Stimulated activated CD4-positive, alpha-beta T cell treated with anti-CD3 and anti-CD28 coated beads, Interleukin-1b, Interleukin-23, amount 100 ng/mL, for 24 hours (primary cell): ENCODE measurements at places on chromosomes 7 and 10.

GRCh38 chr7:150949564-150949963 lies 28.6 kb downstream of the KCNH2 start:
- no peak for DNase-seq

GRCh38 chr10:2874963-2875362 lies 192.4 kb upstream of the PFKP start:
- no peak for DNase-seq

- DNase-seq, result no peak
These were observed 53.9 kb downstream of the AP3M1 start for GRCh38 chr10:74096777-74097176.

- DNase-seq, result no peak
These were observed 1.8 kb upstream of the EFCAB10 start for GRCh38 chr7:105583061-105583460.

GRCh38 chr10:49010295-49010694 lies 70.7 kb upstream of the LRRC18 start:
- no peak for DNase-seq

- DNase-seq, result no peak
These were observed 74.6 kb upstream of the C7orf33 start for GRCh38 chr7:148515728-148516695.

DNA sequence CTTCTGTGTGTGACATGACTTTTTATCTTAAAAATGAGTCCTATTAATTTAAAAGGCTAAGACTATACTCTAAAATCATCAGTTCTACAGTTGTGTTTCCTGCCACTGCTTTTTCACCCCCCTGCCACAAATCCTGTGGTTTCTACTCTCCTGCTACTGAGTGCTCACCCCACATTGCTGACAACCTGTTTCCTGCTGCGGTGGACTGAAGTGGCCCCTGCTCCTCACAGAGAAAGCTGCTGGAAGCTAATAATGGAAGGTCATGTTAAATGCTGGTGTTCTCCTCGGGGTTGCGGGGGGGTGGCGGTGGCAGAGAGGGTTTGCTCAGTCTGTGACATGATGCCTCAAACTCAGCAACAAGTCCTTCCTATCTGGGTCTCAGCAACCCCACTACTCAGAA lies 113.2 kb upstream of the INHBA start:
- no peak for DNase-seq

- DNase-seq, result no peak
These were observed 169.7 kb downstream of the ADK start for GRCh38 chr10:74320717-74321116.

DNA sequence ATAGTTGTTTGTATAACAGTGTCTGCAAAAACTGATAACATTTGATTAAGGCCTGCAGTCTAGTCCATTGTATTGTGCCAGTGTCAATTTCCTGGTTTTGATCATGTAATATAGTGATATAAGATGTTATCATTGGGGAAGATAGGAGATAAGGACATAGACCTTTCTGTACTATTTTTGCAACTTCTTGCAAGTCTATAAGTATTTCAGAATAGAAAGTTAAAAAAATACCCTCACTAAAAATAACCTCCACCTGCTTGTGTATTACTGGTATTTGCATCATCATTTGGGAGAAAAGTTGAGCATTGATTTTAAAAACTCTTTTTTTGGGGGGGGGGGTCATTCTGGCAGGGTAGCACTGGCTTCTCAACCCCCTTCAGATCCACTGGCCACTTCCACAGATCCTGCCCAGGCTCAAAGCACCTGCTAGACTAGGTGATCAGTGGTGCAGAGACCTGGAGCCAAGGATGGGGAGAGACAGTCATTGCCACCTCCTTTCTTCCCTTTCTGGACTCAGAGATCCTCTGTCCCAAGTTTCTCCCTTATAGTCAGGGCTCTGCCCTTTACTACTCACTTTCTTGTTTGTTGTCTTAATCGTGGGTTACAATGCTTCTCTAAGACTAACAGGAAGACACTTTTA lies 103.0 kb downstream of the RBM20 start:
- DNase-seq, result no peak
